B cell (primary cell): ENCODE measurements at places on chromosomes 16 and 17. TPM values are rescaled to one million over a fixed set of nuclear protein-coding genes. Genes with fewer than 3 reads are reported as not detected.

- no peaks in the 10 kb centered on the region for H3K27me3 ChIP-seq
- H3K36me3 ChIP-seq, result no peaks in the 10 kb centered on the region
- DNase-seq, result no peak
- no peak overlapping the region for H3K27ac ChIP-seq
Measured at GRCh38 chr17:2697611-2698162, 13.9 kb downstream of the CLUH start.

TOB1 gene
- total RNA-seq, result 28.9 and 36.5 TPM in 2 replicates

DECR2 gene
- 9.0 and 11.0 TPM in 2 replicates for total RNA-seq

ABCC6 gene
- total RNA-seq, result 0.15 TPM in 1 of 2 replicates, not detected in the other

DNA sequence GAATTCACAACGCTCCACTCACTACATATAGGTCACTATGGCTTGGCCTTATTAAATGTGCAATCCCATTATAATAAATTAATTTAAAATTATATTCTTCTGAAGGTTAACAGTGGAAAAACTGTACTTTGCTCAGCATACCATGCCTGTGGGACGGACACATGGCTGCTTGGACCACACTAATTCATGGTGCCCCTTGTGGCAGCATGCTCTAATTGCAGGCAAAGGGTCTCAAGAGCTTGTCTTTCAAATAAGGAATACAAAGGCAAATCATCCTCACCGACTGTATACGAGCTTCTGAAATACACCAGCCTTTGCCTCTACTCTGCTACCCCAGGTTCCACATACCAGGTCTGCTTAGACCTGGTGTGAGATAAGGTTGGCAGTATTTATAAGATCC is 11.7 kb downstream of the SMPD3 start:
- H3K27me3 ChIP-seq, result peaks cover 20% of the 10 kb centered on the region
- no peak for DNase-seq
- no peak overlapping the region for H3K4me3 ChIP-seq
- H3K27ac ChIP-seq, result no peak overlapping the region
- H3K36me3 ChIP-seq, result no peaks in the 10 kb centered on the region
- H3K4me1 ChIP-seq, result no peaks in the 10 kb centered on the region

DNA sequence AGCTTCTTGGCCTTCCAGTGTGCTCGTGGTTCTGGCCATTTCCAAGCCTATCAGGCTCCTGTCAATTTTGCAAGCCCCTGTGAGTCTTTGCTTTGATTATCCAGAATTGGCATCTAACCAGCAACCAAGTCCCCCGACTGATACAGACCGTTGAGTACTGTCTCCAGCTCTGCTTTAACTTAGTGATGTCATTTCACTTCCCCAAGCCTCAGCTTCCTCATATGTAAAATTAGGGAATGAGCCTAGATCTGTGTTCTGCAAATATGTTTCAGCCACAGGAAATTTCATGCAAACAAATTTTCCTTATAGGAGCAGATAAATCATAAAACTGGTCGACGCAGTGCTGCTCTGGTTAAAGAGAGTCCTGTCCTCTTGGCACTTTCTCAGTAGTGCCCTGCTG is 60.1 kb upstream of the WSB1 start:
- no peak for DNase-seq
- H3K36me3 ChIP-seq, result no peaks in the 10 kb centered on the region
- H3K27ac ChIP-seq, result no peak overlapping the region
- no peaks in the 10 kb centered on the region for H3K27me3 ChIP-seq
- no peak overlapping the region for H3K4me3 ChIP-seq
- peaks cover 3% of the 10 kb centered on the region for H3K4me1 ChIP-seq

DNA sequence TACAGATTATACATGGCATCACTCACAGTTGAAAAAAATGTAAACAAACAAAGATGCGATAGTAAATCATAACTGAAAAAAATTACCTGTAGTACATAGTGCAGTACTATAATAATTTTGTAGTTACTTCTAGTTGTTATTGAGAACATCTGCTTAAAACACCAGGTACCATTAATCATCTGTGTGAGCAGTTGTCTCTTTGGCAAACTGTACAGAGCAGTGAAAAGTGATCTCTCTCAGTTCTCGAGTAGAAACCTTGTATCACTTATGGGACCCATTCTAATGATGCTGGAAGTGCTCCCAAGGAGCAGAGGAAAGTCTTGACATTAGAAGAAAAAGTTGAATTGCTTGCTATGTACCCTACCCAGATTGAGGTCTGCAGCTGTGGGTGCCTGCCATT is 8.9 kb upstream of the TENT4B start:
- H3K27ac ChIP-seq, result no peak overlapping the region
- H3K4me1 ChIP-seq, result no peaks in the 10 kb centered on the region
- no peak for DNase-seq
- H3K27me3 ChIP-seq, result no peaks in the 10 kb centered on the region
- H3K4me3 ChIP-seq, result no peak overlapping the region
- H3K36me3 ChIP-seq, result no peaks in the 10 kb centered on the region

GINS2 gene
- total RNA-seq, result 4.2 and 4.3 TPM in 2 replicates

GAST gene
- total RNA-seq, result not detected in 2 replicates

CCDC47 gene
- 36.2 and 39.7 TPM in 2 replicates for total RNA-seq
